ENCODE measurements at places on chromosomes 4 and X.

- no peak for DNase-seq
Measured at GRCh38 chr4:173145131-173145530, 23.5 kb upstream of the GALNT7 start.

GRCh38 chrX:108537005-108537404 lies 97.4 kb downstream of the COL4A5 start:
- no peak for DNase-seq

- DNase-seq: no peak
Measured at GRCh38 chrX:37753384-37753783, 26.5 kb upstream of the CYBB start.

GRCh38 chr4:122005064-122005755 lies 53.4 kb upstream of the TRPC3 start:
- DNase-seq: no peak

DNA sequence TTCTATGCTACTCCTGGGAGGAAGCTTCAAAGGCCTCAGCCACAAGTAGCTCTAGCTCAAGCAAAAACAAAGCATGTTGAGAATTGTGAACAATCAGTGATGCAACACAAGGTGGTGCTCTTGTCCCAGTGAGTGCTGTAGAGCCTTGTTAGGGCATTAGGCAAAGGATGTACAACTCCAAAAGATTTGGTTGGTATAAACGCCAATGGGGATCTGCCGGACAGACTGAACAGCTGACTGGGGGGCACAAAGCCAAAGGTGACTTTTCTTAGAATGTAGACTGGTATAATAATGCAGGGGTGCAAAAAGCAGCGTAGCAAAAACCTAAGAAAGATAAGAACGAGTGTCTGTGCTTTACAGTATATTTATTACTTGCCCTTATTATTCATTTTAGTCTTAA lies 62.6 kb upstream of the ALB start:
- DNase-seq: no peak

GRCh38 chrX:120824021-120824420 lies 51.6 kb downstream of the CT47B1 start:
- no peak for DNase-seq

DNA sequence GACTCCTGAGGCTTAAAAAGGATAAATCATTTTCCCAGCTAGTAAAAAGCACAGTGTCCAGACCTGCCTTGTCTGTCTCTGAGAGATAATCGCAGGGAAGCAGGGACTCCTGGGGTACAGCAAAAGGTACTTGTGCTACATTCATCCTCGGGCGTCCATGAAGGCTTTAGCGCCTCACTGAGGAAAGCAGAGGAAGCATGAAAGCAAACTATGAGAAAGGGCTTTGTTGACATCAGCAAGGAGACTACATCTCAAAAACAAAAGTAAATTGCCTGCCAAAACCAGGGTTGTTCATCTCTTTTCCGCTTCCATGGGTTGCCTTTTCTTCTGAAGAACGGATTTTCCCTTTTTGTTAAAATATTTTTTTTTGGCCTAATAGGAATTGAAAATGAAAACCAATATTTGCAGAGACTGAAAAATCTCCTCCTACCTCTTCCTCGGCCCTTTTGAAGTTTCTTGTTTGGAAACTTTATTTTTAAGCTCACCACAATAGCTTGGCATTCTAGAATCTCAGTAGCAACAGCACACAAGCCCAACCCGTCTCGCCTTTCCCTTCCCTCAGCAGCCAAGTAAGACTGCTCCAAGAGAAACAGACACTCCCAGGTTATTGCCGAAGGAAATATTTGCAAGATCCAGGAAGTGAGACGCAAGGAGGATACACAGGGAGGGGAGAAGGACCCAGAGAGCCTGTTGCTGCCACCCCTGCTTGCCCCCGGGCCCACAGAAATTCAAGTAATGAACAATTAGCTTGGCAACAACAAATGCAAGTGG lies 148.3 kb upstream of the DGKK start:
- no peak for DNase-seq

DNA sequence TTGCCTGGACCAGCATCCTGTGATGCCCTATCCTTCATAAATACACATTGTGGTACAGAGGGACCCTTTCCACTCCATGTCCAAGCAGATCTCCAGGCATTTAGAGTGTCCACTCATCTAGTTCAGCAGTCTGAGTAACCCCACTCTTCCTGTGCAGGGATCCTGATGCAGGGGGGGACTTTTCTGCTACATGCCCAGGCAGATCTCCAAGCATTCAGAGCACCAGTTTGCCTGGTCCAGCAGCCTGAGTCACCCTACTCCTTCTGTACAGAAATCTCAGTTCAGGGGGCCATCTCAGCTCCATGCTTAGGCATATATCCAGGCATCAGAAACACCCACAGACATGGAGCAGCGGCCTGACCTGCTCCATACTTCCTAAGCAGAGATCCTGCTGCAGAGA lies 1089.8 kb downstream of the FAT4 start:
- no peak for DNase-seq

- DNase-seq: no peak
Measured at GRCh38 chr4:169730564-169730963, 27.2 kb downstream of the HPF1 start.

GRCh38 chr4:135123632-135124031 lies 922.0 kb upstream of the PABPC4L start:
- DNase-seq: no peak

- DNase-seq: no peak
Measured at GRCh38 chrX:72317139-72317538, 11.4 kb upstream of the CITED1 start.

GRCh38 chr4:89492581-89493071 lies 185.0 kb upstream of the GPRIN3 start:
- DNase-seq: no peak

GRCh38 chr4:56976837-56977320 lies 527 bp downstream of the NOA1 start:
- no peak for DNase-seq

GRCh38 chr4:66160606-66161005 lies 490.3 kb upstream of the EPHA5 start:
- DNase-seq: no peak

- no peak for DNase-seq
Measured at GRCh38 chr4:158870626-158871334, 102.0 kb downstream of the FNIP2 start.

GRCh38 chr4:6324999-6325787 lies 55.5 kb downstream of the WFS1 start:
- DNase-seq: no peak

DNA sequence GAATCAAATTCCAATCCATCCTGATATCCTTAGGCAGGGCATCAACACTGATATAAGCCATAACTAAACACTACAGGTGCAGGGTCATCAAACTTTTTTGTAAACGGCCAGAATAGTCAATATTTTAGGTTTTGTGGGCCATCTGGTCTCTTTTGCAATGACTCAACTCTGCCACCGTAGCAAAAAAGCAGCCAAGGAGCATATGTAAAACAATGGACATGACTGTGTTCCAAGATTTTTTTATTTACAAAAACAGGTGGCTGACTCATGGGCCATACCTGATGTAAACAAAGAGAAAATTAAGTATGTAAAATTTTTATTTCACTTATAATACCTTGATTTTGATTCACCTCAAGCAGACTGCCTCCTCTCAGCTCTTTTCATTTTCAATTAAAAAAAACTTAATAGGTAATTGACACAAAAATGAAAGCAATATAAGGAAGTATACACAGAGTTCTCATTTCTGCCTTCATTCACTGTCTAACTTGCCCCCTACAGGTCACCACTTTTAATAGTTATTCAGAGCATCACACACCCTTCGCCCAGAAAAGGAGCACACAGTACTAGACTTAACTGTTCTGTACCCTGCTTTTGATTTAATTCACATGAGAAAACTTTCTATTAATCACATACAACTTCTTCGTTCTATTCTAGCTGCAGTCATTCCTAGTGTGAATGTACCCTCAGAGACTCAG lies 35.3 kb upstream of the GPM6B start:
- no peak for DNase-seq

DNA sequence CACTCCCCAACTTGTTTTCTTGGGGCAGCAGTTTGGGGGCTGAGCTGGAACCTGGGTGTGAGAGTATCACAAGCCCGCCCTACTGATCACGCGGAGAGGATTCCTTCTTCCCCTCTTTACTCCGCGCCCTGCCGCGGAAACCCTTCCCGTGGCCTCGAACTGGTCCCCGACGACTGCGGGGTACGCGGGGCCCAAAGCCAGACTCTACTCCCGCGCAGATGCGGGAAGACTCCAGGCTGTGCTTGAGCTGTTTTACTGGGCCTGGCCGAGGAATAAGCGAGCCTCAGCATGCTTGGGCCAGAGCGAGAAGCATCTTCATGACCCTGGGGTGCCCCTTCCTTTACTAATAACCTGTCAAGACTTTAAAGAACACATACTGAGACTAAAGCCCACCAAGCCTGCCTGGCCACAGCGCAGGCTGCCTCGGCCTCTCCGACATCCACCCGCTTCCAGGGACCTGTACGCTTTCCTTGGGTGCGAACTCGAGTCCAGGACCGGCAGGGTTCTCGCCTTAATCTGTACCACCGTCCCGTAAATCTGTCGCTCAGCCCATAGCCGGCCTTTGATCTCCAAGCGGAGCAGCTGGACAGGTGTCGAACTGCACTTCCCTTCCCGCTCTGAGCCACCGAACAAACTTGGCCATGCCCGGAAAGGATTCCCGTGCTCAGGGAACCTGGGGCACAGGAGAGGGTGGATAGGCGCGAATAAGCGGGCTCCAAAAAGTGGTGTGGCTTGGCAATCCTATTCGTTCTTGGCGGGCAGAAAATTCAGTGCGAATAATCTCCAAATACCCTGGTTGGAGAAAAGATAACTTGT lies 55.0 kb upstream of the TMEM33 start:
- no peak for DNase-seq

GRCh38 chr4:73764513-73764912 lies 24.1 kb downstream of the CXCL8 start:
- no peak for DNase-seq

- no peak for DNase-seq
Measured at GRCh38 chr4:4506961-4507360, 34.9 kb downstream of the STX18 start.

DNA sequence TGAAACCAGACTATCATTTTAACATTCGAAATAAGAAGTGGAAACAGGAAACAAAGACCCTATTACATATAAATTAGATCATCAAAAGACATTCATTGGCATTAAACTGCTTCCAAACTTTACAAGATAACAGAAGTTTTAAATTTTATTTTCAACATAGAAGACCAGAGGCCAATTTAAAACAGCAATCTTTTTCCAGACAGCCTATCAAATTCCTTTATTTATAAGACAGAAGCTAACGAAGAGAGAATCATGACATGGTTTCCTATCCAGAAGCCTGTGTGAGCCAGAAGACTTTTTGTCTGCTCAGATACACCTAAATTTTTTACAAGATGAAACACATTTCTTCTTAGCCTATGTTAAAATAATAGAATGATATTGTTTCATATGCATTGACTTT lies 291.9 kb downstream of the PPP3CA start:
- DNase-seq: no peak

DNA sequence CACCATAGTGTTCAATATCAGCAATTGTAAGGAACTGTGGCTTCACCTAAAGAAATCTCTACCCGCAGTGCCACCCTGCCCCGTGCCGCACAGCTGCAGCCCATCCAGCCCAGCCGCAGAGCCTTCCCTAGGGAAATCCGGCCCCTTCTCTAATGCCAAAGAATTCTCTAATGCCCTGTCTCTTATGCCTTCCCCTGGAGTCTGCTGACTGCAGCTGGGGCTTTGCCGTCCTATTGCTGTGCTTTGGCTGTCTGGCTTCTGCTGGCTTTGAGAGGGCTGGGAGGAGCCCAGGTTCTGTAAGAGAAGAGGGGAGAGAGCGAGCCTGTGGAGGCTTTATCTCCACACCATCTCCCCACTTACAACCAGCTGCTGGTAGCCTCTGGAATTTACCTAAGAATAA lies 85.9 kb upstream of the HELT start:
- no peak for DNase-seq

GRCh38 chrX:56029188-56029587 lies 203.0 kb upstream of the KLF8 start:
- DNase-seq: no peak

GRCh38 chr4:189090174-189090814 lies 850.4 kb upstream of the FRG1 start:
- DNase-seq: no peak

DNA sequence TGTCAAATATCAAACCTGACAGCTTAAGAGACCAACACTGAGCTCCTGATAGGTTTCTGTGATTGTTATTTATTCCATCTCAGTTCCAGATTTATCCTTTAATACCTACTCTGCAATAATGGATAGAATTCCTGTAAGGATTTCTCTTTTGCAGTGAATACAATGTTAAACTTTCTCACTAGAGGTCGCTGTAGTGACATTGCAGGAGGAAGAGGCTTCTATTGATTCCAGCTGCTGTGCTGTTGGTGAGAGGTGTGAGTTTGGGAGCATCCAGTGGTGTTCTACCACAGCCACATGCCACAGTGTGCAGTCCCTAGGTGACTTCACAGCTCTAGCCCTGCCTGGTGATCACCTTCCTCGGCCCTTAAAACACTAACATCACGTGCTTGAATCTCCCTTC lies 34.6 kb upstream of the DCAF8L2 start:
- no peak for DNase-seq

DNA sequence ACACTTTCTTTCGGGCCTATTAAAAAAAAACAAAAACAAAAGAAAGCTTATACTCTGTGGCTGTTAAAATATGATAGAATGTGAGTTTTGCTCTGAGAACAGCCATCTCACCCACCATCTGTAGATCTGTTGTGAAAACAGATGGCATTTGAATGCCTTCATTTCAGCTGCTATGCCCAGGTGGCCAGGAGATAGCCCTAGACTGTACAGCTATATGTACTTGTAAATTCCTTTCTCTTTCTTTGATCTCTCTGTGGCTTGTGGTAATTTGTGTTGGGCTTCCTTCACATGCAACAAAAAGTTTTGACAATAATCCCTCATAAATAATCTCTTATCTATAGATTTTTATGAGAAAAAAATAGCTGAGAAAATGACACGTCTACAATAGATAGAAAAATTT lies 38.1 kb downstream of the PNPLA4 start:
- no peak for DNase-seq

DNA sequence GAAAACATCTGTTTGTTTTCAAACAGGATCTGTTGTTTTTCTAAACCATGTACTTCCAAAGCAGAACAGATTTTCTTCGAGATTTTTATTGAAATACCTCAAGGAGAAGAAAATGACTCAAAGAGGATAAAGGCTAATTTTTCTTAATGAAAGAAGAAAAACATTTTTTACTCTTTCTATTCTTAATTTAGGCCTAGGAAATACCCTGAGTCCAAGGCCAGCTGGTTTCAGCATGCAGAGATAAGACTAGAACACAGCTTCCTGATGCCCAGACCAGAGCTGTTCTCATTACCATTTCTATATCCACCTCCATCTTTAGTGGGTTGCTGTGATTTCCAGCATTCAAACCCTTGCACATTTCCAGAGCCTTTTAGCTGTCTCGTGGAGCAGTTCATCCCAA lies 18.3 kb downstream of the GAB1 start:
- DNase-seq: no peak

GRCh38 chr4:55396308-55397125 lies 760 bp downstream of the TMEM165 start:
- no peak for DNase-seq

- no peak for DNase-seq
Measured at GRCh38 chr4:40546506-40546905, 83.2 kb downstream of the RBM47 start.
